ENCODE measurements at places on chromosomes 1 and 21. TPM values are rescaled to one million over a fixed set of nuclear protein-coding genes. Genes with fewer than 3 reads are reported as not detected.

The CA14 gene
- 0.36 TPM for total RNA-seq

DNA sequence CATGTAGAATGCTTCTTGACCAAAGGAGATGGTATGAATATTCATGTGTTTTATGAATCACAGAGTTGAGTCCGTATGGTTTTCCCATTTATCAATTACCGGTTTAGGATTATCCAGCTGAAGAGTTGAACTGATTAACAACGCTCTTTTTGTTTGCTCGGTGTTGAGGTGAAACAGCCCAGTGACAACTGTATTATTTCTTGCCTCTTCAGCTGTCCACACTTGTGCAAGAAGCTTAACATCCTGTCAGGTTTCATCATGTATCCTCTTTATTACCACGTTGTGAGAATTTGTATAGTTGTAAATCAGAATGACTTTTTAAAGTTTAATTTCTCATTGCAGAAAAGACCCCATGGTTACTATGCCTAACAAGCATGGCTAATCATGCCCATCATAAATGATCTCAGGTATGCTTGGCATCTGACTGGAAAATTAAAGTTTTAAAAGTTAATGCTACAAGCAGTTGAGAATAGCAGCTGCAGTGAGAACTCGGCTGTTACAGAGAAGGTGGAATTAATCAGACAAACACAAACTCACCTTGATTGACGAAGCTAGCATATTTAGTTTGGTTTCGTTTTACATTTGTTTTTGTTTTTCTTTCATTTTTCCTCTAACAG lies 563.2 kb upstream of the ADGRL2 start:
- H3K4me3 ChIP-seq, result no peak overlapping the region
- DNase-seq, result no peak
- H3K4me1 ChIP-seq, result no peaks in the 10 kb centered on the region
- H3K27ac ChIP-seq, result no peak overlapping the region
- no peaks in the 10 kb centered on the region for H3K36me3 ChIP-seq

- no peak overlapping the region for H3K4me3 ChIP-seq
- no peaks in the 10 kb centered on the region for H3K27me3 ChIP-seq
- H3K4me1 ChIP-seq, result no peaks in the 10 kb centered on the region
- DNase-seq, result no peak
- H3K36me3 ChIP-seq, result peaks cover 85% of the 10 kb centered on the region
Observed at GRCh38 chr1:180988253-180988752, 34.4 kb downstream of the STX6 start.

- no peaks in the 10 kb centered on the region for H3K4me1 ChIP-seq
Observed at GRCh38 chr1:208528578-208529240, 284.5 kb upstream of the PLXNA2 start.

Data from K562 (cell line).